ENCODE measurements at places on chromosomes 6 and 20.

DNA sequence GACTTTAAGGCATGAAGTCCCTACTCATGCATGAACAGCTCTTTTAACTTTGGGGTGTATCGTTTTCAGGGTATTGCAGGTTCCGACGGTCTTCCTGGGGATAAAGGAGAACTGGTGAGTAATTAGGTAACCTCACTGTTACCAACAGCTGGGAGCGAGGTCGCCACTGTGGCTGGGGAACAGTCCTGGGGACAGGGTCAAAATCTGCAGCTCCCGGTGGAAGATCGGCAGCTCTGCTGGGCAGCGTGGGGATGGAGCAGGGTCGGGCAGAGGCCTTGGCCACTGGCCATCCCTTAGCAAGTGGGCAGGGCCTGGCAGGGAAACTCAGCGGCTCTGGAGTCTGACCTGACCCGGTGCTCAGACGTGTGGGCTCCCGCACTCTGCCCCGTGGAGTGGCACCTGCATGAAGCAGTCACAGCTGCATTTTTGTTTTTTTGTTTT lies 16.1 kb downstream of the COL9A3 start:
- DNase-seq = no peak

DNA sequence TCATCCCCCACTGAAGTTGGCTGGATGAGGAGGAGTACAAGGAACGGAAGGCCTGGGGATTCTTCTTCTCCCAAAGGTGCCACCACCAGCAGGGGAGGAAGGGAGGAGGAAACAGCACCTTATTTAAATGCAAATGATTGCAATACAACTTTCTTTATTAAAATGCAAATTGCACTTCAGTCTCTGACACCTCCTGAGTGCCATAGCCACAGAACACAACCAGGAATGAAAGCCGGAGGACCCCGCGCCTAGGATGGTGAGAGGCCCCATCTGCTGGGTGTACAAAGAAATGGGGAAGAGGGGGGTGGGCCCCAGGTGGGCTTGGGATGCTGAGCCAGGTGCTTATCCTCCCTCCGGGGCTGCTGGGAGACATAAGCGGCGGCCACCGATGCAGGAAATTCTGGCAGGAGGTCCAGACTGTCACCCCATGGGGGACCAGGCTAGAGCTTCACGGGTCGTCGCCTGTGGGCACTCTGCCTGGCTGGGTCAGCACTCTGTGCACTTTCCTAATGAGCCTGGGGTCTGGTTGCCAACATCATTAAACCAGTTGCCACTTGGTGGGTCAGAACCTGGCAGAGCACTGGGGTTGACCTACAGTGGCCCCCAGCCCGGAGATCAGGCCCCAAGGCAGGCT lies 154.2 kb upstream of the MLN start:
- no peak for DNase-seq

- no peak for DNase-seq
Observed at GRCh38 chr20:23654000-23654399, 16.2 kb upstream of the CST3 start.

DNA sequence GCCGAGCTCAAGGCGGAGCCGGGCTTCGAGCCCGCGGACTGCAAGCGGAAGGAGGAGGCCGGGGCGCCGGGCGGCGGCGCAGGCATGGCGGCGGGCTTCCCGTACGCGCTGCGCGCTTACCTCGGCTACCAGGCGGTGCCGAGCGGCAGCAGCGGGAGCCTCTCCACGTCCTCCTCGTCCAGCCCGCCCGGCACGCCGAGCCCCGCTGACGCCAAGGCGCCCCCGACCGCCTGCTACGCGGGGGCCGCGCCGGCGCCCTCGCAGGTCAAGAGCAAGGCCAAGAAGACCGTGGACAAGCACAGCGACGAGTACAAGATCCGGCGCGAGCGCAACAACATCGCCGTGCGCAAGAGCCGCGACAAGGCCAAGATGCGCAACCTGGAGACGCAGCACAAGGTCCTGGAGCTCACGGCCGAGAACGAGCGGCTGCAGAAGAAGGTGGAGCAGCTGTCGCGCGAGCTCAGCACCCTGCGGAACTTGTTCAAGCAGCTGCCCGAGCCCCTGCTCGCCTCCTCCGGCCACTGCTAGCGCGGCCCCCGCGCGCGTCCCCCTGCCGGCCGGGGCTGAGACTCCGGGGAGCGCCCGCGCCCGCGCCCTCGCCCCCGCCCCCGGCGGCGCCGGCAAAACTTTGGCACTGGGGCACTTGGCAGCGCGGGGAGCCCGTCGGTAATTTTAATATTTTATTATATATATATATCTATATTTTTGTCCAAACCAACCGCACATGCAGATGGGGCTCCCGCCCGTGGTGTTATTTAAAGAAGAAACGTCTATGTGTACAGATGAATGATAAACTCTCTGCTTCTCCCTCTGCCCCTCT lies 1.1 kb downstream of the CEBPB start:
- peak; percentile 5 for DNase-seq

- no peak for DNase-seq
Observed at GRCh38 chr20:62945771-62946339, 6.7 kb upstream of the SLC17A9 start.

DNA sequence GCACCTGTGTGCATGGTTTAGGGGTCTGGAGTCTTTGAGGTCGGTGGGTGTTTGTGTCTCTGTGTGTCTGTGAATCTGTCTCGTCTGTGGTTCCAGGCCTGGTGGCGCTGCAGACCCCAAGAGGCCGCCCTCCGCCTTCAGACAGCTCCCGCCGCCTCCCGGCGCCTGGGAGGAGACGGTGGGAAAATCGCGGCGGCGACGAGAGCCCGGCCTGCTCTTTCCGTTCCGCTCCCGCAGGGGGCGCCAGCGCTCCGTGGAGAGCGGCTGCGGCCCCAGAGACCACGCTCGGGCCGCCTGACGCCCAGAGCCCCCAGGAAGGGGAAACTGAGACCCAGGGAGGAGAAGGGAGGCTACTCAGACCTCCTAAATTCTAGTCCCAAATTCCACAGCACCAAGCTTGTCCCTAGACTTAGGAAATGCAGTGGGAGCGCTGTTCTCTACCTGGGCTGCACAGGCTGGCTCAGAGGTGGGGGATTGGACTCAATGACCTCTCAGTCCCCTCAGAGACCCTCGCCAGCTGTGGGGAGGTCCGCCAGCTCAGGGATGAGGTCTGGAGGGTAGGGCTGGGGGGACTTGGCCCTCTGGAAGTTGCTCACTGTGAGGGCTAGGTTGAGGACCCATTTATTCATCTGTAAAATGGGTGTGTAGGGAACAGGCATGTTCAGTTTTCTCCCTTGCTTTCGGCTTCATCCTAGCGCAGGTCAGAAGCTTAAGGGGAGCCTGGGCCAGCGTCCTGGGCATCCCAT lies 36.9 kb upstream of the BLCAP start:
- DNase-seq = no peak

DNA sequence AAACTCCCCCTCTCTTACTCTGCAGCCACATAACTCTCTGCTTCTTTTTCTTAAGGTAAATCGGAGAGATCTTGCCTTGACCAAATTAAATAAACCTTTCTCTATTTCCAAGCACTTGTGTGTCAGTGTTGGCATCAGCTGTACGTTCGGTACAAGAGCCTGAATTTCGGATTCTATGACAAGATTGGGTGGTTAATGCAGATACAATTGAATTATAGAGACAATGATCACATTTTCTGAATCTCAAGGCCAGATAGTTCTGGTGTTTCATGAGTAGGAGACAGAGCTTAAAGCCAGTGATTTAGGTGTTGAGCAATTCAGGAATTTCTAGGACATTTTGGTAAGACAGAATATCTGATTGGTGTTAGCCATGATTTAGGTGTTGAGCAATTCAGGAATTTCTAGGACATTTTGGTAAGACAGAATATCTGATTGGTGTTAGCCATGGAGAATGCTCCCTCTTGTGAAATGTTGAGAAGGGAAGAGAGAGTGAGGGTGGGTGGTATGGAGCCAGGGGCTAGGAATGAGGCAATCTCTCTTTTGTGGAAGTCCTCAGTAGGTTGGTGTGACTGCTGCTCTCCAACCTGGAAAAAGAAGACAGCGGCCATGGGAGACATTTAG lies 5.1 kb downstream of the SPINT3 start:
- DNase-seq = no peak

GRCh38 chr20:21508230-21509078 lies 5.4 kb downstream of the NKX2-2 start:
- no peak for DNase-seq

DNA sequence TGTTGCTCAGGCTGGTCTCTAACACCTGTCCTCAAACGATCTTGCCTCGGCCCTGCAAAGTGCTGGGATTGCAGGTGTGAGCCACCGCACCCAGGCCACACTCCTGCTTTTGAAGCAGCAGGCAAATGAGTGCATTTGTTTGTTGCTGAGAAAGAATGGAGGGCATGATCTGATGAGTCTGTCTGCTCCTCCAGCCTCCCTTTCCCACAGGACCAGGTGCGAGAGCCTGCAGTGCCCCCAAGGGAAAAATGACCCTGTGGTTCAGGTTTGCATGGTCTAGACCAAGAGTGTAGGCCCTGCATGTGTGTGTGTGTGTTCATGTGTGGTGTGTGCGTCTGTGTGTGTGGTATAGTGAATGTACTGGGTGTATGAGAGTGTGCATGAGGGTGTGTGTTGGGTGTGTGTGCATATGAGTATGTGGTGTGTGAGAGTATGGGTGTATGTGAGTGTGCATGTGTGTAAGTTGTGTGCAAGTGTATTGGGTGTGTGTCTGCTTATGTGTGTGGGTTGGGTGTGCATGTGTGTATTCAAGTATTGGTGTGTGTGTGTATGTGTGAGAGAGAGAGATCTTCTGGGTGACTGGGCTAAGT lies 22.8 kb upstream of the FOXC1 start:
- DNase-seq = no peak

GRCh38 chr6:25524542-25524941 lies 127.5 kb upstream of the SCGN start:
- DNase-seq = no peak

DNA sequence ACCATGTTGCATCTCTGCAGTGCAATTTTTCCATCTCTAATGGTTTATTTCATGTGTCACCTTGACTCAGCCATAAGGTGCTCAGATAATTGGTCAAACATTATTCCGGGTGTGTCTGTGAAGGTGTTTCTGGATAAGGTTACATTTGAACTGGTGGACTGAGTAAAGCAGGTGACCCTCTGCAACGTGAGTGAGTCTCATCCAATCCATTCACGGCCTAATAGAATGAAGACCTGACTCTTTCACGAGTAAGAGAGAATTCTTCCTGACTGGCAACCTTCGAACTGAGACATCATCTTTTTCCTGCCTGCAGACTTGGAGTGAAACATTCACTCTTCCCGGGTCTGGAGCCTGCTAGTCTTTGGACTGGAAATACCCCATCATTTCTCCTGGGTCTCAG lies 77.1 kb upstream of the SLC22A23 start:
- no peak for DNase-seq

DNA sequence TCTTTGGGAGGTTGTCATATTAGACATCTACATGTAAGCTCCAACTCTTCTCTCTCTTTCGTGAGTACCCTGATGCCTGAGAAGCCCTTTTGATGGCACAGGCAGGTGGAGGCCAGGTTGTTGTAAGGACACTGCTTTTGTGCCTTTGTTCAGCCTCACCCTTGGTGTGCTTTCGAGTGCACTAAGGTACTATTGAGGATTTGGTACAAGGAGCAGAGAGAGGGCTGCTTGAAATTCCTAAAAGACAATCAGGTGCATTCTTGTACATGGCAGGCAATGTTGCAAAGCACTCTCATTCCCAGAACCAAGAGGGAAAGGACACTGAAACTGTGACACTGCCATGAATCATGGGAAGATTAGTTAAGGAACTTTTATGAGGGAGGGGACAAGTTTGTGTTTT lies 19.1 kb downstream of the BMP2 start:
- DNase-seq = no peak

GRCh38 chr6:43205849-43206248 lies 23.4 kb downstream of the DNPH1 start:
- DNase-seq = no peak

DNA sequence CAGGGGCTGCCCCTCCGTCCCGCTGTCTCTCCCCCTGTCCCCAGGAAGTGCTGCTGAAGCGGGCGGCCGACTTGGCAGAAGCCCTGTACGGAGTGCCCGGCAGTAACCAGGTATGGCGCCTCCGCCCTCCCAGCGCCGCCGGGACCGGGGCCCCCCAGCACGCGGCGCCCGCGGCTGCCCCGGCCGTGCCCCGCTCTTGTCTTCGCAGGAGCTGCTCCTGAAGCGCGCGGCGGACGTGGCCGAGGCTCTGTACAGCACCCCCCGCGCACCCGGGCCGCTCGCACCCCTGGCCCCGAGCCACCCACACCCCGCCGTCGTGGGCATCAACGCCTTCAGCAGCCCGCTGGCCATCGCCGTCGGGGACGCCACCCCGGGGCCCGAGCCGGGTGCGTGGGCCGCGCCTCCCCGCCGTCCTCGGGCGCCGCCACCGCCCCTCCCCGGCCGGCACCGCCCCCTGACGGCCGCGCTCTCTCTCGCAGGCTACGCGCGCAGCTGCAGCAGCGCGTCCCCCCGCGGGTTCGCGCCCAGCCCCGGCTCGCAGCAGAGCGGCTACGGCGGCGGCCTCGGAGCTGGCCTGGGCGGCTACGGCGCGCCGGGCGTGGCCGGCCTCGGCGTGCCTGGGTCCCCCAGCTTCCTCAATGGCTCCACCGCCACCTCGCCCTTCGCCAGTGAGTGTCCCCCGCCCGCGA lies 48.4 kb downstream of the CPXM1 start:
- no peak for DNase-seq

Data from effector memory CD4-positive, alpha-beta T cell (primary cell).